ENCODE measurements at places on chromosomes 1 and 21.

DNA sequence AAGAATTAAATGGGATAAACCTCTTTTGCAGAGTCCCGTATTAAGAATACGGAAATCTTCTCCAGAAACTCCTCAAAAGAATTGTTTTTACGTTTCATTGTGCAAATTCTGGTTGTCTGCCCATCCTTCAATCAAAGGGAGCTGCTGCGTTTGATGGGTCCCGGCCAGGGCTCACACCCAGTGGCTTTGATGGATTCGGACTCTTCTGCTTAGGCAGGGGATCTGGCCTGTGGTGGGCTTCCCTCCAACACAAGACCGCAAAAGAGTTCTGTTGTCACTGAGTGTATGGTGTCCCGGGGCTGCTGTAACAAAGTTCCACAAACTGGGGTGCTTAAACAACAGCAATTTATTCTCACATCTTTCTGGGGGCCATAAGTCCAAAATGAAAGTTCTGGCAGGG lies 402.0 kb downstream of the PCP4 start:
- DNase-seq, result no peak

DNA sequence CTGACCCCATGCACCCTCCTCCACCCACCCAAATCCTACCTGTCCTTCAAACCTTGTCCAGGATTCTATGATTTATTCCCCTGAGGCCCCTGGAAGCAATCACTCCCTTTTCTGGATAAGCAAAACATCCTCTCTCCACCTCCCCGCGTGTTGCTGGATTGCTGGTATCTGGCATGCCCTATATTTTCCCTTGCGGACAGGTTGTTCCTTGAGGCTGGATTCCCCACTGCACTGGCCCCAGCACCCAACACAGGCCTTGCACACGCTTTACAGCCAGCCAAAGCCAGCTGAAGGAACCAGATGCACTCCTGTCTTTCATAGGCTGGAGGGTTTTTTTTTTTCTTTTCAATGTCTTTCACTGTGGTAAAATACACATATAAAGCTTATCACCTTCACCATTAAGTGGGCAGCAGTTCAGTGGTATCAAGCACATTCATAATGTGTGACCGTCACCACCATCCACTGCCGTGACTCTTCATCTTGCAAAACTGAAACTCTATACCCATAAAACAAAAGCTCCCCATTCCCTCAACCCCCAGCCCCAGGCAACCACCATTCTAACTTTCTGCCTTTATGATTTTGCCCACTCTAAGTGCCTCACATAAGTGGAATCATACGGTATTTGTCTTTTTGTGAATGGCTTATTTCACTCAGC lies 50.9 kb downstream of the TOR1AIP2 start:
- DNase-seq, result no peak

GRCh38 chr1:25786887-25787759 lies 12.9 kb upstream of the SELENON start:
- no peak for DNase-seq

DNA sequence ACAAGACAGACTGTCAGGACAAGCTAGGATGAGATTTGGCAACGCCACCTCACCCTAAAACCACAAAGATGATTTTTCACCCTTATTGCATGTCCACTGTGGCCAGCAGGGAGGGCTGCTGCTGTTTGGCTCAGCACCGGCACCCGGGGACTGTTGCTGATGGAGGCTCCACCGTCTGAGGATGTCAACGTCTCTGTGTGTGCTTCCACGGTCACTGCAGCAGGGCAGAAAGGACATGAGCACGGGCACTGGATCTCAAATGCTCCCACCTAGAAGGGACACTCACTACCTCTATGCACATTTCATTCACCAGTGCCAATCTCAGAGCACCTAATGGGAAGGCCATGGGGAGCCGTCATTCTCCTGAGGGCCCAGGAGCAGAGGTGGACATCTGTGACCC lies 599.6 kb downstream of the PTPRU start:
- no peak for DNase-seq
